ENCODE measurements at places on chromosomes 1 and 21.

DNA sequence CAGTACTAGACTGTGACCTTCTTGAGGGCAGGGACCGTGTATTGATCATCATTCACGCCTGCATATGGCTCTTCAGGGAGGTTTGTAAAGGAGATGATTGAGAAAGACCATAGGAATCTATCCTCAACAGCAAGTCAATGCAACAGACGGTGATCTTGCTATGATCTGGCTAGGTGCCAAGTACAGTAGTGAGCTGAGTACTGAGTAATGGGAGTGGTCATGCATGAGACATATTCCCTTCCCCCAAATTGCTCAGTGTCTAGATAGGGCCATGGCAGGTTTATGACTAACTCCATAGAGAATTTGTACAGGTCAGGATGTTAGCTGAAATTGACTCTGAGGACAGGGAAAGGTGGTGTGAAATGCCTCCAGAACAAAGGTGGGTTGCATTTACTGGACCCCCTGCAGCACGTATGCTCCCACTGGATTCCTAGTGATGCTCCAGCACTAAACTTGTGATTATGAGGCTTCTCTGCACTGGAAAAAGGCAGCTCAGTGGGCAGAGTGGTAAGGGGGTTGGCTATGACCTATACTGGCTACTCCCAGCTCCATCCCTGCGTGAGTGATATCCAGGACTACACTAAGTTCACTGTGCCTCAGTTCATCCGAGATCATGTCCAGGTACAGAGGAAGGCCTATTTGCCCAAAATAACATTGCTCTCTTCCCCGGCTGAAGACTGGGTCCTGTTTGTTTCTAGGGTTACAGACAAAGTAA is 37.2 kb downstream of the KCNJ6 start:
- peak; percentile 45 for DNase-seq

- no peak for DNase-seq
Observed at GRCh38 chr21:39669485-39669884, 56.7 kb downstream of the B3GALT5 start.

- DNase-seq: no peak
Observed at GRCh38 chr21:42538479-42539275, 25.0 kb downstream of the SLC37A1 start.

DNA sequence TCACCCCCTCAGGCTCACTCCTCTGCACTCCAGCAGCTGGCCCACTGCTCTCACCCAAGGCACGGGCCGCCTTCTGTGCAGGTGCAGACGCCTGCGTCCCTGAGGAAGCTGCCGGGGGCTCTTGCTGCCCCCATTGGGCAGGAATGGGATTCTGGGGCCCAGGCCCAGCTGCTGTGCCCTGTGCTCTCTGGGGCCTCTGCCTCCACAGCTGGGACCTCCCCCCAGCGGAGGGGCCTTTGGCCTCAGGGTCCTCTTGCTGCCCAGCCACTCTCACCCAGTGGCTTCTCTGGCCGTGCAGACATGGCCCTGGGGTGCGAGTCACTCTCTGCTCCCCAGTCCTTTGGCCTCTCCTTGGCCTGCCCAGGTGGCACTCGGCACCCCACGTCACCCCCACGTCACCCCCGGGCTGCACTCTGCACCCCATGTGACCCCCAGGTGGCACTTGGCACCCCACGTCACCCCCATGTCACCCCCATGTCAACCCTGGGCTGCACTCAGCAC is 19.1 kb upstream of the LRRC3 start:
- DNase-seq: no peak

DNA sequence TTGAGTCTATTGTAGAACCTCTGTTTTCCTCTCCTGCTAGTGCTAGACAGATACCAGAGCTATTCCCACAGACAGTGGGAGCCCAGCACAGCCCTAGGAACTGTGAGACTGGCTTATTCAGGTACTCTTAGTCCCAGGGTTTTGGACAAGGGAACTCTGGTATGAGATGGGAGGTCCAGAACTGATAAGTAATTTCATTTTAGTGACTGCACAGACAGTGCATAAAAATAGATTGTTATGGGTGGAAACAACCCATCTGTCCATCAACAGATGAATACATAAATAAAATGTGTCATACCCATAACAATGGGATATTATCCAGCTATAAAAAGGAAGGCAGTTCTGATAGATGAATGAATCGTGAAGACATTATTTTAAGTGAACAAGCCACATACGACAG is 9.0 kb downstream of the EPS8L3 start:
- DNase-seq: no peak

- DNase-seq: peak; percentile 74
Observed at GRCh38 chr1:186925881-186926669, 97.3 kb downstream of the PLA2G4A start.

- no peak for DNase-seq
Observed at GRCh38 chr1:211591980-211592493, 13.1 kb upstream of the SLC30A1 start.

DNA sequence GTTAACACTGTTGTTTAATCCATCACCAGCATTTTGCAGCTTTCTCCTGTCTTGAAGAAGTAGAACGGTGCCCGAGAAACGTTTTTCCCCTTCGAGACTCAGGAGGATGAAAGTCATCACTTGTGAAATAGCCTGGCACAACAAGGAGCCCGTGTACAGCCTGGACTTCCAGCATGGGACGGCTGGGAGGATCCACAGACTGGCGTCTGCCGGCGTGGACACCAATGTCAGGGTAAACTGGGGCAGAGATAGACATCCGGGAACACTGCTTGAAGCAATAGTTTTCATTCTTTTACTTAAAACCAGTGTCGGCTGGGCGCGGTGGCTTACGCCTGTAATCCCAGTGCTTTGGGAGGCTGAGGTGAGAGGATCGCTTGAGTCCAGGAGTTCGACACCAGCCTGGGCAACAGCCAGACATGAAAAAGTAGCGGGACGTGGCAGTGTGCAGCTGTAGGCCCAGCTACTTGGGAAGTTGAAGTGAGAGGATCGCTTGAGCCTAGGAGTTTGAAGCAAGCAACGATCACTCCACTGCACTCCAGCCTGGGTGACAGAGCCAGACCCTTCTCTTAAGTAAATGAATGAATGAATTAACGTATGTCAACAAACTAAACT is 945 bp downstream of the CHAF1B start:
- no peak for DNase-seq

DNA sequence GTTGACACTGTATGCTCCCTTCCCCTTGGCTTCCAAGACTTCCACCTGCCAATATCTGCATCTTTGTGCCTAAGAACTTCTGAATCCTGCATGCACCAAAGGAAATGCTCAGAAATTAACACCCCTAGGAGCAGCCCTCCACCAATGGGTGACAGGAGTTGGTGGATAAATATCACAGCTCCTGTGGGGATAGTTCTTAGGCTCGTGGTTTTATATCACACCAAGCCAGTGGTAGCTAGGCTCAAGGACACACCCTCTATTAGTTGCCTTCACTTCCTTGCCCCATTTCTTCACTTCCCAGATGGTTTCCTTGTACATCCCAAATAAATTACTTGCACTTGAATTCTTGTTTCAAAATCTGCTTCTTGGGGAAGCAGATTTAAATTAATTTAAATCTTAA is 16.9 kb upstream of the CDC14A start:
- peak; percentile 82 for DNase-seq

DNA sequence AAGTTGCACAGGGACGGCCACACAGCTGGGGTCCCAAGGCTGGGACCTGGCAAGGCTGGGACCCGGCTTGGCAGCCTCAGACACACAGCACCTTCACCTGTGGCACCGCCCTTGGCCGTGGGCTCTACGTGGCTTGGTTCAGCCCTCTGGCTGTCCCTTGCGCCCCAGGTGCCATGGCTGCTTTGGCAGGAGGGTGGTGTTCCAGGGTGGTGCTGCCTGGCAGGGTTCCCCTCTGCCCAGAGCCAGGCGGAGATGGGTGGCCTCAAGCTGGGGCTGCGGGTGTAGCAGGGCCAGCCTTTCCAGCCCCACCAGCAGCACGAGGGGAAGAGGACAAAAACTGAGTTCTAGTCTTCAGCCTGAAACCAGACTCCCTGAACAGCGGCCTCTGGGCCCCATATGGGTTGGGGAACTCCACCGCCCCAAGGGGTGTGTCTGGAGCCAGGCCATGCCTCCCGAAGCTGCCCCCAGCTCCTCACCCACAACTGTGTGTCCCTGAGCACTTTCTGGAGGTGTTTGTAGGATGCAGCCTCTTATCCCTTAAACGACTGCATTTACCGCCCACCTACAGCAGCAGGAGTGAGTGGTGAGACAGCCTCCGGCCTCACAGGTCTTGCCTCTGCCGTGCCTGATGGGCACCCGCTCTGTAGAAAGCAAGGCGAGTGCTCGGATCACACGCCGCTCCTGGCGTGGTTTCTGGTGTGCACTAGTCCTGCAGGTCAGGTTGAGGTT is 92.3 kb downstream of the PDE9A start:
- peak; percentile 28 for DNase-seq

GRCh38 chr21:27787046-27787445 is 820.2 kb upstream of the ADAMTS5 start:
- no peak for DNase-seq

DNA sequence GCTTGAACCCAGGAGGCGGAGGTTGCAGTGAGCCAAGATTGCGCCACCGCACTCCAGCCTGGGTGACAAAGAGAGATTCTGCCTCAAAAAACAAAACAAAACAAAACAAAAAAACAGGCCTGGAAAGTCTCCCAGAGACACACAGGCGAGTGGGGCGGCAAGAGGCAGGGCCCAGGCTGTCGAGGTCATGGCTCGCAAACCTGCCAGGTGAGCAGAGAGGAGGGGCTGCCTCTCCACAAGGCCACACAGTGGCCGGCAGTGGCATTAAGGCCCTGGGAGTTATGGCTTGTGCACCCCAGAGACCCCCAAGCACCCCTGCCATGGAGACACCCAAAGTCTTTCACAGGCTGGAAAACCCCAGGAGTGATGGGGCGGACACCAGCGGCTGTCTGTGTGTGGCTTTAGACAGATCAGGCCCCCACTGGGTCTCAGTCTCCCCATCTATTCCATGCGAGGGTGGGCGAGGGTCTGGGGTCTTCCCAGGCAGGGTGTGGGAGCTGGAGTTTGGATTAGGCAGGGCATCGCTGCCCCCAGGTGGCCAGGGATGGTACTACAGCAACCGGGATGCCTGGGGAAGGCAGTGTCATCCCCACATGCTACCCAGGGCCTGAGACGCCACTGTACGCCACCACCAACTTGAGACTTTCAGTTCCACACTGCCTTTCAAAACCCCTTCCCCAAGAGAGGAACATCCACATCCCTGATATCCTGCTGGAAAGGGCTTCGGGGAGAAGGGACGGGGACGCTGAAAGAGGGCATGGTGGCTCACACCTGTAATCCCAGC is 7.3 kb upstream of the CTRC start:
- DNase-seq: peak; percentile 70

DNA sequence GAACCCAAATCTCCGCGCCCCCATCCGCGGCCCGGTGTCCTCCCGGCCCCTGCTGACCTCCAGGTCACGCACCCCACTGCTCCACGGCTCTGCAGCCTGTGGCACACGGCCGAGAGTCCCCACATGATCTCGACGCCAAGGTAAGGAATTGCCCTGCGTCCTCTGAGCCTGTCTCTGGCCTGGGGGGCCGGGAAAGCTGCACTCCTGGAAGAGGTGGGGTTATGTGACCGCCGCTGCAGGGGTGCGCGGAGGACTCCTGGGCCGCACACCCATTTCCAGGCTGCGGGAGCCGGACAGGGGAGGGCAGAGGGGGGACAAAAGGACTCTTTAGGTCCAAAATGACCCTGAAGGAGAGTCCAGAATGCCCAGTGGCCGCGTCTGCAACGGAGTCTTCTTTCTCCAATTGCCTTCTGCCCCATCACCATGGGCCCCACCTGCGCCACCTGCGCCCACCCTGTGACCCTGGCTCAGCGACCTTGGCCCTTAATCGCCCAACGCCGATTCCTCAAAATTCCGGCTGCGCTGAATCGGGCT is 997 bp upstream of the SIM2 start:
- DNase-seq: no peak

DNA sequence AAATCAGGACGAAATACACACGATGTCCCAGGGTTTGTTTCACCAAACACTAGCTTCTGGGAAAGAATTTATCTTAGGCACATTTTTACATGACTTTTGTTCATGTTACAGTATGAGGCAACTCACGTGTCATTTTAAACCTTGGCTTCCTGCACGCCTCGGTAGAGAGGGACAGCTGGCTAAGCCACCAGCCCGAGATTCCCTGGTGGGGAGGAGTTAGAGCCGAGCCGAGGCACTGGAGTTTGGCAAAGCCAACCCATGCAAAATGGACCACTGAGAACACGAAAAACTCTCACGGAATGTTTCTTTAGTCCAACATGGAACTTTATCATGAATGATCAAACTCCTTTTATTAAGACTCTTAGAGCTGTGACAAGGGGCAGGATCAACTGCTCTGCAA is 240.0 kb downstream of the DYRK1A start:
- DNase-seq: no peak

DNA sequence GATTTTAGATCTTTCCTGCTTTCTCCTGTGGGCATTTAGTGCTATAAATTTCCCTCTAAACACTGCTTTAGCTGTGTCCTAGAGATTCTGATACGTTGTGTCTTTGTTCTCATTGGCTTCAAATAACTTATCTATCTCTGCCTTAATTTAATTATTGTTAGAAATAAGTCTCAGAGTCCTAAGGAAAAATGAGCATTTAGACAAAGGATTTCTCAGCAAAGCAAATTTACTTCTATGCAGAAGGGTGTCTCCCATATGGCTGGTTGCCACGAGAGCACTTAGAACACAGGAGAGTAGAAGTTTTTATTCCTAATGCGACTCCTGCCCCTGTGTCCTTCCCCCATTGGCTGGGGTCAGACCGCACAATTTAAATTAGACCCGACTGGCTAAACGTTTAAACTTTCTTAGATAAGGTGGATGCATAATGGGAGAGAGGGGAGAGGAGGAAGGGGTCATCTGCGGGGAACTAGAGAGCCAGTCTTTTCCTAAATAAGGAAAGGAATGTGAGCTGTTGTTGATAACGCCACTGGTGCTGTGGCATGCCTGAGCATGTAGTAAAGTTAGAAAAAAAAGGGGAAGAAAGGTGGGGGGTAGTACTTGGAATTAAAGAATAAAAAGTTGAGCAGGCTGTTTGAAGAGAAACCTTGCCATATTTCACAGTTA is 170.2 kb downstream of the DYRK1A start:
- DNase-seq: no peak

GRCh38 chr1:12180315-12180714 is 13.5 kb downstream of the TNFRSF1B start:
- DNase-seq: peak; percentile 68

DNA sequence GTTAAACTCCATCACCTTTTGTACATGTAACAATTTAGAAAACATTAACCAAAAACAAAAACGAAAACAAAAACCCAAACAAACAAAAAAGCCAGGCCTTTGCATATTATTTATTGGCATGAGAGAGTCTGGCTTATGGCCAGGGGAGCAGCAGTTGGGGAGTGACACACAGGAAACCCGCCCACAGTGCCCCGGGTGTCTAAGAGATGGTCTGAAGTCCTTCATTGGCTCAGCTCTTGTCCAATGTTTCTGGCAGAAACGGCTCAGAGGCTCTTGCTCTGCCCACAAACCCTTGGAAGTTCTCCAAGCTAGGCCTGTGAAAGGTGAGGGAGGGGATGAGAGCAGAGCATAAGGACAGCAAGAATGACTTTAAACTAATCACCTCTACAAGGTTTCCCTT is 131.5 kb downstream of the CNIH3 start:
- DNase-seq: peak; percentile 61

- DNase-seq: no peak
Observed at GRCh38 chr1:21572735-21573277, 63.6 kb downstream of the ALPL start.

All from hematopoietic multipotent progenitor cell treated with erythropoietin and hydrocortisone succinate and interleukin-3 and kit ligand, for 4 days (in vitro differentiated cells).